Stimulated activated CD4-positive, alpha-beta T cell treated with anti-CD3 and anti-CD28 coated beads, Interleukin-1b, Interleukin-23, amount 100 ng/mL, for 4 hours (primary cell): ENCODE measurements at places on chromosomes 1 and 21.

GRCh38 chr1:188867614-188868013 lies 1610.0 kb downstream of the BRINP3 start:
- DNase-seq = no peak

DNA sequence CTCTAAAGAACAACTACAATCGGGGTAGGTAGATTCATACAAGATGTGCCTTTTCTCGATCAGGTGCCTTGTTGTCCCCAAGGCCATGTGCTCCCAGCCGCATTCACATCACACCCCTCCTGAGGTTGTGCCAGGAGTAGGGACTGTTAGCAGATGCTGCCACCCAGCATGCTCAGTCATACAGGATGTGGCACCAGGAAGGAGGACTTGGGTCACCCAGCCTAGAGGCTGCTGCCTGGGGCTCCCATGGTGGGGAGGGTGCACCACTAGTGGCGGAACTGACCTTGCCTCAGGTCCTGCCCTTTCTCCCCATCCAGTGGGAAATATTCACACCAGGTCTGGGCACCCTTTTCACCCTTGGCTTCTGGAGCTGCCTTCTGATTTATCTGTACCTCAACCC lies 8.3 kb downstream of the TEX35 start:
- DNase-seq = no peak

- DNase-seq = no peak
Measured at GRCh38 chr1:44436401-44437106, 31.5 kb downstream of the RNF220 start.

DNA sequence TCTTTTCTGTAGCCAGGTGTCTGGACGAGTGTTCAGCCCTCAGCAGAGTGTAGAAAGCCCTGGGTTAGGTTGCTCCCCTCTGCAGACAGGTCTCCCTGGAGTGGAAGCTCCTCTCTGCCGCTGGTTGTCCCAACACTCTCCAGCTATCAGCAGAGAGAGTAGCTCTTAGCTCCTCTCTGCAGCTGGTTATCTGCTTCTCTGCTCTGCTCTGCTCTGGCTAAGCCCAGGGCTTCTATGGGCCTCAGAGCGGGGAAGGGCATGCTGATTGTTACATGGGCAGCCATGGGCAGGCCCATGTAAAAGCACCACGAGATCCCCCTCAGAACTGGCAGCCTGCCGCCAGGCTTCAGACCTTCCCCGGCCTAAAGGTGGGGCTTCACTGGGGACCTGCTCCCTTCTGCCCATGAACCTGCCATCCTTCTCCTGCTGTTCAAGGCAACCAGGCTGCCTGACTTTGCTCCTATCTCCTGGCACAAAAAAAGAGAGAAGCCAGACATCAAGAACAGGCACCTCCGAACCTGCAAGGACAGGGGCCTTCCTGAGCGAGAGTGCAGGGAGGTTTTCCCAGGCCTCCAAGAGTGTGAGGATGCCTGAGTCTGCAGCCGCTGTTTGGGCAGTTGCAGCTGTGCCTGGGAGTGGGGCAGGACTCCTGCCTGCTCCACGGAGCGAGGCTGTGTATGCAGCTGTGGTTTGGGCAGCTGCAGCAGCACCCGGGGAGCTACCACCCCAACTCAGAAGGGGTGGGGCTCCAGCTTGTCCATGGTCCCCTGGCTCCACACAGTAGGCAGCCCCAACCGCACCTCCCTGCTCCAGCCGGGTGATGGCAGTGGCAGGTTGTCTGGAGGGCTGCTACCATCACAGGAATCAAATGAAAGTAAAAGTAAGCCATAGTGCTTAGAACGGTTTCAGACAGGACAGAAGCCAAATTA lies 973.7 kb downstream of the LTN1 start:
- no peak for DNase-seq

DNA sequence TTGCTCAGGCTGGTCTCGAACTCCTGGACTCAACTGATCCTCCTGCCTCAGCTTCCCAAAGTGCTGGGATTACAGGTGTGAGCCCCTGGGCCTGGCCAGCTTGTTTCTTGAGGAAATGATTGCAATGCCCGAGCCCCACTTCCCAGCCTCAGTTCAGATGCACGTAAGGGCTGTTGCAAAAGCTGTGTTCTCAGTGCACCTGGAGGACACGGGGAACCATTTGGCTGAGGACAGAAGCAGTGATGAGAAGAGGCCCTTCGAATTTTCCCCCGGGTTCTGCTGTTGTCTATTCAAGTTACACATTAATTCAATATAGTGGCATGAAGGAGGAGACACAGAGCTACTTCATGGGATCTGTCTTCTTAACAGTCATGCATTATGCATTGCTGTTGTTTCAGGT lies 78.8 kb upstream of the WDR26 start:
- DNase-seq = no peak

DNA sequence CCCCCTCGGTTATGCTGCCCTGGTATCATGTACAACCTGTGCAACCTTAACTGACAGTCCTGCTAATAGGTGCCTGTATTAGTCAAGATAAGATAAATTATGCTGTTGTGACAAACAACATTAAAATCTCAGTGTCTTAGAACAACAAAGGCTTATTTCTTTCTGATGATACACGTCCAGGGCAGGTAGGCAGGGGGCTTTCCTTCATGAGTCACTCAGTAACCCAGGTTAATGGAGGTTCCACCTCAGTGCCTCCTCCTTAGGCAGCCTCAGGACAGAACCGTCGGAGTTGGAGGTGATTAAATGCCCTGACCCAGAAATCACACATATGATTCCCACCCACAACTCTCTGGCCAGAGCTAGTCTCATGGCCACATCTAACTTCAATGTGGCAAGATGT lies 94.6 kb upstream of the CASZ1 start:
- DNase-seq = no peak

DNA sequence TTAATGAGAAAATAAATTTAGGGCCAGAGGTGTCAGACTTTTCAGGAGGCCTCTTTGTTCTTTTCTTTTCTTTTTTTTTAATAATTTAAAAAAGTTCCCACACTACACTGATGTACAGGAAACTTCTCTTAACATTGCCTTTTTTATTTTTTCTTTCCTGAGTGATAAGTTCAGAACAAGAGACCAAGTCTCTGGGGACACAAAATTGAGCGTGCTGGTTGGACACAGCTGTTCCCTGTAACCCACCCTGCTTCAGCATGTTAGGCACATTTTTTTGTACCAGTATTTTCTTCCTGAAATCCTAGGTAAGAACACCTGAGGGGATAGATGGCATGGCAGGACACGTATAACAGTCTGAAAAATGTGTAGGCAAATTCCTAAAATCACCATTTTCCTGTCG lies 50.1 kb downstream of the PBX1 start:
- DNase-seq = no peak

GRCh38 chr21:35864039-35864438 lies 196.3 kb downstream of the SETD4 start:
- DNase-seq = no peak

- no peak for DNase-seq
Measured at GRCh38 chr1:218499011-218499691, 154.0 kb downstream of the TGFB2 start.

DNA sequence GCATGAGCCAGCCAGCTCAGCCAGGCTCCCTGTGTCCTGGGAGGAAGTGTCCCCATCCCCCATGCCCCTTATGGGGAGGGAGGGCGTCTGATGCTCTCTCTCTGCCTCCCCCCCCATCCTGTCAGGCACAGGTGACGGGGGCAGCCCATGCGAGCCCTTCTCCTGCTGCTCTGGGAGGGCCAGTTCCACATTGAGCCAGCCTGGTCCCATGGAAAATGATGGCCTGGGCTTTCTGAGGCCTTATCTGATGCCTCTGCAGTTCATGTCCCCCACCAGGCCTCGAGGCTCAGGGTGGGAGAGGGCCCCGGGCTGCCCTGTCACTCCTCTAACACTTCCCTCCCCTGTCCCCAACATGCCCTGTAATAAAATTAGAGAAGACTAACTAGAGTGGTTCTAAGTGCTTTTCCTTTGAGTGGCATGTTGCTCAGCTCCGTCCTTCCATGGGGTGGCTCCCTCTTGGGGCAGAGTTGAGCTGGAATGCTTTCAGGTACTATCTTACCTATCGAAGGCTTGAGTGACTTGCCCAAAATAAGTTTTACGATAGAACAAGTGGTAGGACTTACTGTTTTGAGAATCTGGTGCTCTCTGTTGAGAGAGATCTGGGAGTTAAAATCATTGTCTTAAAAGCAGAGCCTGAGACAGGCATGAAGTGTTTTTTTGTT lies 1.8 kb upstream of the MTFR1L start:
- DNase-seq = no peak

GRCh38 chr1:105894006-105894405 lies 1162.5 kb upstream of the PRMT6 start:
- DNase-seq = no peak

DNA sequence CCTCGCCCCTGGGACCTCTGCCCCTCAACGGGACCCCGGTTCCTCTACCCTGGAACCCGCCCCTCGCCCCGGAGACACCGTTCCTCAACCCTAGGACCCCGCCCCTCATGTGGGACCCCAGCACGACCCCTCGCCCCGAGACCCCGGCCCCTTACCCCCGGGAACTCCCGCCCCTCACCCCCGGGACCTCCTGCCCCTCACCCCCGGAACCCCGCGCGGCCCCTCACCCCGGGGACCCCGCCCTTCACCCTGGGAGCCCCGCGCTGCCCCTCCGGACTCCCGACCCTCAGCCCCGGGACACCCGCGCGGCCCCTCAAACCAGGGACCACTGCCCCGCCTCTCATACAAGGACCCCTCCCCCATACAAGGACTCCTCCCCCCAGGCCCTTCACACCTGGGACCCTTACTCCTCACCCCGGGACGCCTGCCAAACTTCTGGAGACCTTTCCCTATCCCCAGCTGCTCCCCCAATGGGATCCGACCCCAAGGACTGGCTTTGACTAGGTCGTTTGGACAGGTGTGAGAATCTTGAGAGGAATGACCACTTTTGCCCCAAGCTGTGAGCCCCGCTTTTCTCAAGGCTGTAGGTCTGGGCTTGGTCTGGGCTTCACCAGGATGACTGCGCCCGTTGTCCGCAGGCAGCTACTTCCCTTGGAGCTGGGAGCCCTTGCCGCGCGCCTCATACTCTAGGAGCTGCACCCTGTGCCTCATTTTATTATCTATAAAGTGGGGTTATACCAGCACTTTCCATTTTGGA lies 843 bp downstream of the DIP2A start:
- DNase-seq = peak; percentile 4

GRCh38 chr1:212710566-212710965 lies 10.9 kb upstream of the BATF3 start:
- no peak for DNase-seq

DNA sequence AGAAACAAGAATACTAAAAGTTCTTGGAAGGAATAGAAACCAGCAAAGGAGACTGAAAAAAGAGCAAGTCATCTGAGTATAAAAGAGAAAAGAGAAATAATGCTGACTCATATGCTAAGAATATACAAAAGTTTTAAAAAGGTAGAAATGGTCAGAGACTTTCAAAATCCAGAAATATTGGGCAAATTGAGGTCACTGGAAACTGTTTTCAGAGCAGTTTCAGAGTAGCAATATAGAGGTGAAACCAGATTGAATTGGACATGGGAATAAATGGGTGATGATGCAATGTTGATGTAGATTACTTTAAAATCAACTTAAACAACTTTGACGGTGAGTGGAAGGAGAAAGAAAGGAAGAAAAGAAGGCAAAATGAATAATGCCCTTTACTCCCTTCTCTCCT lies 1.8 kb upstream of the RPS6KC1 start:
- no peak for DNase-seq

DNA sequence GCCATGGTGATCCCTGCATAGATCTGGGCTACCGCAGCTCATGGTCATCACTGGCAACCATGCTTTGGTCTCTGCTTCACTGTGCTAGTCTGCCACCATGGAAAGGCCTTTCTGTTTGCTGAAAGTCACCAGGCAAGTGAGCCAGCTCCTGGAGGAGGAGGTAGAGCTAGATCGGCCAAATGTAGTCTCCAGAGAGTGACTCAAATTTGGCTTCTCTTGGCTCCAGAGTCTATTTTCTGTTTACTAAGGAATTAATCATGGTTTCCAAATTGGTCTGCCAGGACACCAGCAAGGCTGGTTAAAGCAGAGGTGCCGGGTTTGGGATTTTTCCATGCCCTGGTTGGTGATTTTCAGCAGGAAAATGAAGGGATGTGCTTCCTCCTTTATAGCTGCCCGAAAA lies 52.7 kb upstream of the IVNS1ABP start:
- no peak for DNase-seq

GRCh38 chr21:25790878-25791204 lies 56.1 kb downstream of the GABPA start:
- no peak for DNase-seq

GRCh38 chr1:228795596-228795995 lies 60.3 kb downstream of the RHOU start:
- no peak for DNase-seq

DNA sequence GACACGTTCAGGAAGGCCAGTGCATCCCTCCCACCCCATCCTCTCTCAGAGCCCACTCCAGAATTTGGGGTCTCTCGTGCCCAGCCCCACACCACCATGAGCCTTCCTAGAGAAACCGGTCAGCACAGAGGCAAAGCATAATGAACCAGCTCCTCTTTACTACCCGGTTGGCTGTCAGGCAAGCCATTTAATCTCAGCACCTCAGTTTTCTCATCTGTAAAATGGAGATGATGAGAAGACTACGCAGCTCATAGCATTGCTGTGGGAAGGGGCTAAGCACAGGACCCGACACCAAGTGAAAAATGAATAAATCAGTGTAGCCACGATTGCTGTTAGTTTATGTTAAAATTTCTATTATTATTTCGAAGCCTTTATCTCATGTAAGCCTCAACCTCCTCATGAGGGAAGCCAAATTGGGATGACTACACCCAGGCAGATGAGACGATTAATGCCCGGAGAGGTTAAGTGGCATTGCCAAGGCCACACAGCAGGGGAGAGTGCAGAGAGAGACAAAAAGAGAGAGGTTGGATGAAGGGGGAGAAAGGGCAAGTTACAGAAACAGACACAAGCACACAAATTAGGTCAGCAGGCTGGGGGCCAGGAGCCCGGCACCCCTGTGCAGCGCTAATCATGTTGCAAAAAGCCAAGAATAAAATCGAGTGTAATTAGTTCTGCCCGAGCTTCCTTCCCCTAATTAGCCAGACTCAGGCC lies 25.7 kb downstream of the SDC3 start:
- no peak for DNase-seq

- no peak for DNase-seq
Measured at GRCh38 chr1:77642196-77642595, 40.3 kb downstream of the ZZZ3 start.

DNA sequence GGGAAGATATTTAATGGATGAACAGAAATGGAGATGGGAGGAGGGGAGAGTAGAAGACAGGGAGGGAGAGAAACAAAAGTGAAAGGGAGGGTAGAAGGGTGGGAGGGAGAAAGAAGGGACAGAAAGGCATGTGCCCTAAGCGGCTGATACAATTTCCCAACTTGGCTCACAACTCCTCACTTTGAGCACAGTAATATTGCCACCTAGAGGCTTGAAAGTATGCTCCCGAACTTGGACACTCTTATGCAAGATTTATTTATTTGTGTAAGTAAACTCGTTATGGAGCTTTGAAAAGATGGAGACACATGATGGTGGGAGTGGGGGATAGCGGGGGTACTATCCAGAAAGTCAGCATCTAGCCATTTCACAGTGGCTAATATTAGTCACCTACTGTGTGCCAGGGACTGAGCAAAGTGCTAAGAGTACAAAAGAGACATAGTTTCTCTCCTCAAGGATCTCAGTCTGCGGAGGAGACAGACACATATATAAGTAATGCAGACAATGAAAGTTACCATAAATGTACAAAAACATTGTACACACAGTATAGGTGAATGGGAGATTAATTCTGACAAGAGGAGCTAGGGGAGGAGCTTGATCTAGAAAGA lies 189.7 kb downstream of the SEC16B start:
- DNase-seq = no peak

GRCh38 chr1:31765041-31765467 lies 914 bp upstream of the ADGRB2 start:
- no peak for DNase-seq

GRCh38 chr1:9338397-9339246 lies 45.9 kb downstream of the SPSB1 start:
- DNase-seq = no peak

- no peak for DNase-seq
Measured at GRCh38 chr1:185426848-185427247, 109.8 kb upstream of the IVNS1ABP start.
